NCI-H2171 (cell line): ENCODE measurements at places on chromosomes 2 and 18.

- DNase-seq = no peak
These were observed 147.5 kb downstream of the METTL4 start for GRCh38 chr18:2423761-2424160.

- no peak for DNase-seq
These were observed 57.3 kb downstream of the GTF2A1L start for GRCh38 chr2:48674933-48675332.

GRCh38 chr18:79662034-79662433, 17.6 kb upstream of the CTDP1 start:
- no peak for DNase-seq

DNA sequence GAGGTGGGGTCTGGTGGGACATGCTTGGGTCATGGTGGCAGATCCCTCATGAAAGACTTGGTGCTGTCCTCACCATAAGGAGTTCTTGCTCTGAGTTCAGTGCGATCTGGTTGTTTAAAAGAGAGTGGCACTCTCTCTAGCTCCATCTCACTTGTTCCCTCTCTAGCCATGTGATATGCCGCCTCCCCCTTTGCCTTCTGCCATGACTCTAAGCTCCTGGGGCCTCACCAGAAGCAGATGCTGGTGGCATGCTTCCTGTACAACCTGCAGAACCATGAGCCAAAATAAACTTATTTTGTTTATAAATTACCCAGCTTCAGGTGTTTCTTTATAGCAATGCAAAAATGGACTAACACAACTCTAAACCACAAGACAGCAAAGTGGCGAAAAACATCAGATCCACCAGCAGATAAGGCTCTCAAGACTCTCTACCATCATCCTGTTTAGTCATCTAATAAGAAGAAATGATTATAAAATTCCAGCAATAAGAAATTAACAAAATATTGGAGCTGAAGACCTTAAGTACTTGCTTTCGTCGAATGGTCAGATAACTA, 75.5 kb downstream of the OLA1 start:
- DNase-seq = no peak

DNA sequence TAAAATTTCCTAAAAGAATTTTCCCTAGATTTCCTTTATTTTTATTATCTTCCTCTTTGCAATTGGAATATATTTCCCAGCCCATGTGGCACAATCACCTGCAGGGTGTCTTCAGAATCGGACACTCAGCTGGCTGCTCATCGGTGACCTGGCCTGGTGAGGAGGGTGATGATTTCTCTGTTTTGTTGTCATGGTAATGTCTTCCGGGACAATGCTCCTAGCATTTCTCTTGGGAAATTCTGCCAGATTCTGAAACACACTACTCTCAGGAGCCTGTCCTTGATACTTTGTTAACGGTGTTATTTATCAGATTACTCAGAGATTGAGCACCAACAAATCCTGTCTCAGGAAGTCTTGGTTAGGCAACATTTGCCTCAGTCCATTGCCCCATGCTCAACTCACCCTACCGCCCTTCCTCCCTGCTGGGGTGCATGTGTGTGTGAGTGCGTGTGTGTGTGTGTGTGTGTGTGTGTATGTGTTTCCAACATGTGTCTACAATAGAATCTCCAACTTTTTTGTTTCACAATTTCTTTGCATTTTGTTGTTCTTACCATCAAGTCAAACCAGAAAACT, 70.3 kb downstream of the MYT1L start:
- peak; percentile 51 for DNase-seq

- no peak for DNase-seq
These were observed 10.8 kb downstream of the TYMS start for GRCh38 chr18:668260-668659.

GRCh38 chr2:88549616-88550292, 77.5 kb downstream of the EIF2AK3 start:
- DNase-seq = no peak

GRCh38 chr18:3305354-3305762, 43.4 kb downstream of the MYL12B start:
- no peak for DNase-seq

DNA sequence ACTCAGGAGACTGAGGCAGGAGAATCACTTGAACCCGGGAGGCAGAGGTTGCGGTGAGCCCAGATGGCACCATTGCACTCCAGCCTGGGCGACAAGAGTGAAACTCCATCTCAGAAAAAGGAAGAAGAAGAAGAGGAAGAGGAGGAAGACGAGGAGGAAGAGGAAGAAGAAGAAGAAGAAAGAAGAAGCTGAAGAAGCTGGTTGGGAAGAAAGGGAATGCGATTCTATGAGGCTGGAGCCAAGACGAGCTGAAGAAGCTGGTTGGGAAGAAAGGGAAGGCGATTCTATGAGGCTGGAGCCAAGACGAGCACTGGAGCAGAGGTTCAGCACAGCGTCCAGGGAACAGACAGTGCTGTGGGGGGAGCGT, 30.3 kb upstream of the TAF1B start:
- no peak for DNase-seq

DNA sequence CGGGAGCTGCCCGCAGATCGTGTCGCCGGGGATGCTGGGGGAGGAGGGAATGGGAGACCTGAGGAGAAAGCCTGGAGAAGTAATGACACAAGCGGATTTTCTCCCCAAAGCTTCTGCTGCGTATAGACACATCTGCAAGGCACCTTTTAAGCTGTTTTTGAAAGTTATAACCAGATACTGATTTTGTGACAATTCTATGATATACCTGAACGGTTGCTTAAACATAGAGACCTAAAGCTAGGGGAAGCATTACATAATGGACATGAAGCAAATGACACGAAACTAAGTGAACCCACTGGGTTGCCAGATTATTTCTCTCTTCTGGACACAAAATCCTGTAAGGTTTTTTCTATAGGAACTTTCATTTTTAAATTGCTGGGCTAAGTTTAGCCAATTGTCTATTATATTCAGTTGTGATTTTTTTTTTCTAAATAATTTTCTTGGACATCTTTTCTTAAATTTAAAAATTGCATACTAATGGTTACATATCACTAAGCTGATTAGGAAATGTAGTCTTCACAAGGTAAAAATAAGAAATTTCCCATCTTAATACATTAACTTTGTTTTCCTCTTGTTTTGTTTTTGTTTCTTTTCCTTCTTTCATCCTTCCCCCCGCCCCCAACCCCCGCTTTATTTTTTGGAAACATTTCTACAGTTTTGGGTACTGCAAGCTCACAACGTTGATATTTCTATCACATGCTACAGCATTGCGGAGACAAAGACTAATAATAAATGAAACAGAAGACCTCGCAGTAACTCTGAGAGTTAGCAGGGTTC, 1.3 kb downstream of the OSBPL6 start:
- peak; percentile 47 for DNase-seq

DNA sequence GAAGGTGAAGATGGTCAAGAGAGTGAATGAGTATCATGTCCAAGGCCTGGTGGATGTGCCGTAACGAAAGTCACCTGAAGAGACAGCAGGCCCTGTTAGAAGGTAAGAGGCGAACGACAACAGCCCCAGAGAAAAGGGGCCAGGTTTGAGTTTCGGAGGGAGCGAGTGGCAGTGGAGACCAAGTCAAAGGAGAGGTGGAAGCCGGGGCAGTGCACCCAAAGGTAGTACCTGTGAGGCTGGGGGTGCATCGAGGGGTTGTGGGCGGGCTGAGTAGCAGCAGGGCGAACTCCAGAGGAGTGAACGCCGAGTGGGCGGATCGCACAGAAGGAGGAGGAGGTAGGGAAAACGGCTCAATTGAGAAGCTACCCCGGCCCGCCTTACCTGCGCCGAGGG, 358 bp downstream of the USP37 start:
- DNase-seq = no peak

GRCh38 chr18:55300421-55300935, 287.5 kb downstream of the TCF4 start:
- peak; percentile 67 for DNase-seq

GRCh38 chr2:27007416-27008374, 25.1 kb upstream of the TMEM214 start:
- DNase-seq = no peak

DNA sequence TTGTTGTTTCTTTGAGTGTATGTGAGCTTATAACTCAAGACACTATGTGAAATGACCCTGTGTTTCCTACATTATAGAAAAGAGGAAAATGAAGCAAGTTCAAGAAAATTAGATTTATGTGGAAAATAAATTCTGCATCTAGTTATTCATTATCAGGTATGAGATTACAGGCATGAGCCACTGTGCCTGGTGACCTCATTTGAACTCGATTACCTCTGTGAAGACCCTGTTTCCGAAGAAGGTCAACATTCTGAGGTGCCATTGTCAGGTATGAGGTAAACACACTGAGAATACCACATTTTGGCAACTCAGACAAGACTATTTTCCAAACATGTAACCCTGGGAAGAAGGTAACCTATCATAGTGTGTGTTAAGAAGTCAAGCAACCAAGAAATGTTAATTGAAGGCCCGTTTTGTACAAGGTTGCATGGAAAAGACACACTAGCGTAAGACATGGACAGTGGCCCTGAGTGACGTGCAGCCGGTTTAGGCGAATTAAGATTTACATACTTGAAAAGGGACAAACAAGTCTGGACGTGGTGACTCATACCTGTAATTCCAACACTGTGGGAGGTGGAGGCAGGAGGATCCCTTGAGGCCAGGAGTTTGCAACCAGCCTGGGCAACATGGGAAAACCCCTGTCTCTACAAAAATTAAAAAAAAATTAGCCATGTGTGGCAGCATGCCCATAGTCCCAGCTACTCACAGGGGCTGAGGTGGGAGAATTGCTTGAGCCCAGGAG, 186.6 kb downstream of the NEDD4L start:
- DNase-seq = no peak

GRCh38 chr2:35933031-35933430, 422.5 kb upstream of the CRIM1 start:
- no peak for DNase-seq

DNA sequence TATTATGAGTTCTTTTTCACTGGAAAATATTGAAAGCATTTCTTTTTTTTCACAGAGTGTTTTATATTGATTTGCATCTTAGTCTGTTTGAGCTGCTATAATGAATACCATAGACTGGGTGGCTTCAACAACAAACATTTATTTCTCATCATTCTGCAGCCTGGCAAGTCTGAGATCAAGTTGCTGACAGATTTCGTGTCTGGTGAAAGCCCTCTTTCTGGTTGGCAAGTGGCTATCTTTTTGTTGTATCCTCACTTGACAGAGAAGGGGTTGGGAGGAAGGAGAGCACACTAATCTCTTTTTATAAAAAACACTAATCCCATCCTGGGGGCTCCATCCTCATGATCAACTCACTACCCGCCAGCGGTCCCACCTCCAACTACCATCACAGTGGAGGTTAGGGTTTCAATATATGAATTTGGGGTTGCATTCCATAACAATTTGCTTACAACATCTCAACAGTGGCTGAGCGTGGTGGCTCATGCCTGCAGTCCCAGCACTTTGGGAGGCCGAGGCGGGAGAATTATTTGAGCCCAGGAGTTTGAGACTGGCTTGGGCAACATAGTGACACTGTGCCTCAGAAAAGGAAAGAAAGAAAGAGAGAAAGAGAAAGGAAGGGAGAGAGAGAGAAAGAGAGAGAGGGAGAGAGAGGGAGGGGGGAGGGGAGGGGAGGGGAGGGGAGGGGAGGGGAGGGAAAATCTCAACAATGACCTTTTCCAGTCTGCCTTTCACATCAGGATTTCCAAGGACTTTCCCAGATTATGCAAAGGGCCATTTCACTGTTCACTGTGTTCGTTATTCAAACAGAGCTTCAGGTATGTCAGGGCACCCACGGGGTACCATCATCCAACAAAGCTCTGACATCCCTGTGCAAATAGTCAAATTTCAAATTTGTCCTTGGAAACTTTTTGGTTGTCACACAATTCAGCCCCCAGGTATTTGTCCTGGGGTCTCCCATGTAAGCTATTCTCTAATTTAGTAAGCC, 111.1 kb downstream of the AP1S3 start:
- DNase-seq = no peak

DNA sequence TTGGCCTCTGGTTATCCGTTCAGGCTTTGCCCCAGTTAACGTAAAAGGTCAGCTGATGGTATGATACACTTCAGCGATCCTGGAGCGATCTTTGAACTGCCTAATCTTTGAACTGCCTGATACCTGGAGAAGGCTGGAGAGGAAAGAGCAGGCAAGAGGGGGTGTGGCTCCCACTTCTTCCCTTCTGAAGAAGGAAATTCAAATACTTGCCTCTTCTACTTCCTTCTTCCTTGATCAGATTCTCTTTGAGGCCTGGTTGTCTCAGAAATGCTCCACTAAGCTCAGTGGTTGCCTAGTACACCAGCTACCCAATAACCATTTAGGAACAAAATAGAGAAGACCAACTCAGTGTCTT, 619 bp downstream of the GALM start:
- no peak for DNase-seq

DNA sequence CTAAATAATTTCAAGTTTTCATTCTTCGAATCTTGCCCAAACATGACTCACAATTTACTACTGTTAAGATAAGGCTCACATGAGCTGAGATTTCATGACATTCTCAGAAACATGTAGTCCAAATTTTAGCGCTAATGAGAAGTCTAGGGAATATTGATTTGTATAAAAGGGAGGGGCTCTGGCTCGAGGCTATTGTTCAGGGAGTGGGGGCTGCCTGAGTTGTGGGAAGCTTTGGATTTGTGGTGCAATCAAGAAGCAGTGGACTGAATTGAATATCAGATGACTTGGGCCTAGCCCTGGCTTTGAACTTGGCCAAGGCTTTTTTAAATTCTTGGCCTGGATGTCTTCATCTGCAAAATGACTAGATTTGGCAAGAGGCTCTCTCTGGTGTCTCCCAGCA, 674.9 kb upstream of the FANCL start:
- DNase-seq = no peak

GRCh38 chr2:115757286-115757685, 1314.8 kb downstream of the DPP10 start:
- DNase-seq = no peak

DNA sequence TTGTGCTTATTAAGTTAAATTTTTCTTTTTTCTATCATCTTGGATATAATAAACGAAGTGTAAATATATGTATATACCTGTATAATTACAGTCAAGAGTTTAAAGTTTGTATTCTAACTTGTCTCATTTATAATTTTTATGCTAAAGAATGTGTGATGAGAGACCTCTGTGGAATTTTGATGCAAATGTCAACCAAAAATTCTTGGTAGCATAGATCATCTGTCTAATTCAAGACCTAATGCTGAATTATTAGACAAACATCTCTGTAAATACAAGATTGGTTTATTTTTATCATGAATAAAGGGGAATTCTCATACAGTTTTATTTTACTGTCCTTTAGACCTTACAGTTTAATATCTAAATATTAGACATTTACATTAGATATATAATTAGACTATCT, 149.2 kb upstream of the VWC2L start:
- no peak for DNase-seq

GRCh38 chr2:181649436-181649979, 7.4 kb downstream of the CERKL start:
- DNase-seq = no peak

GRCh38 chr2:233813236-233814055, 35.3 kb downstream of the MROH2A start:
- no peak for DNase-seq

GRCh38 chr2:204899983-204900382, 354.7 kb downstream of the PARD3B start:
- DNase-seq = no peak
